ENCODE measurements at places on chromosomes 5 and 9. TPM values are rescaled to one million over a fixed set of nuclear protein-coding genes. Genes with fewer than 3 reads are reported as not detected.

The CARD6 gene
- polyA plus RNA-seq: 3.0 TPM

GRCh38 chr9:134629061-134629585 lies 12.5 kb upstream of the COL5A1 start:
- DNase-seq: no peak

DNA sequence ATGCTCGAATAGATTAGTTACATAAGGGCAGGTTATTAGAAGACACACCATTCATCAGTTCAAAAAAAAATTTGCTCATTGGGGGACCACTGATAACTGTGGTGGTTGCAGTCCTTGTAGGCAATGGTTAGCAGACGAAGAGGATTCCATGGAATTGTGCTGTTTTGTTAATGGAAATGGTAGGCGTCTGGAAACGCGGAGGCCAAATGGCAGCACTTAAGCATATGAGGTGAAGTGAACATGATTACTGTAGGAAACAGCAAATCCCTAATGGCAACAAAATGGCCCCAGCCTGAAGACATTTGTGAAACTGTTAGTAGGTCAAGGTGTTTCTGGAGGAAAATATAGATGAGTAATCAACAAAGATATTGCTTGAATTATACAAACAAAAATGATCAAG lies 535.4 kb upstream of the PTPRD start:
- DNase-seq: no peak

DNA sequence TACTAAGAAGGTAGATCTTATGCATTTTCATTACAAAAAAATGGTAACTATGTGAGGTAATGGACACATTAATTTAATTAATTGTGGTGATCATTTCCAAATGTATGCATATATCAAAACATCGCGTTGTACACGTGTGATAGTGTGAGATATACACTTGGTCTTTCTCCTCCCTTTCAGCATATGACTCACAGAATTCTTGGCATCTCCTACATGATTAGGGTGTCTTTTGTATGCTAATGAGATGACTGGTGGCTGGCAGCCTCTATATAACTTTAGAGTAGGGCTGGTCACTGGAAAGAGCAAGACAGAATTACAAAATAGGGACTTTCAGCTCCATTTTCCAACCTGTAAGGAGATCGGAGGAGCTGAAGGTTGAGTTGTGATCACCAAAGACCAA lies 1167.6 kb downstream of the CDH12 start:
- no peak for DNase-seq

The KIAA0825 gene
- polyA plus RNA-seq: 3.7 TPM

GRCh38 chr5:73311291-73312110 lies 137.1 kb downstream of the FOXD1 start:
- DNase-seq: no peak

- peak; percentile 0 for DNase-seq
Observed at GRCh38 chr5:79990205-79990597, 861 bp downstream of the MTX3 start.

Data from renal pelvis (tissue), 12 donors.